ENCODE measurements at places on chromosomes 13 and 19.

GRCh38 chr13:94928127-94928775 is 215.9 kb upstream of the SOX21 start:
- no peak for DNase-seq

DNA sequence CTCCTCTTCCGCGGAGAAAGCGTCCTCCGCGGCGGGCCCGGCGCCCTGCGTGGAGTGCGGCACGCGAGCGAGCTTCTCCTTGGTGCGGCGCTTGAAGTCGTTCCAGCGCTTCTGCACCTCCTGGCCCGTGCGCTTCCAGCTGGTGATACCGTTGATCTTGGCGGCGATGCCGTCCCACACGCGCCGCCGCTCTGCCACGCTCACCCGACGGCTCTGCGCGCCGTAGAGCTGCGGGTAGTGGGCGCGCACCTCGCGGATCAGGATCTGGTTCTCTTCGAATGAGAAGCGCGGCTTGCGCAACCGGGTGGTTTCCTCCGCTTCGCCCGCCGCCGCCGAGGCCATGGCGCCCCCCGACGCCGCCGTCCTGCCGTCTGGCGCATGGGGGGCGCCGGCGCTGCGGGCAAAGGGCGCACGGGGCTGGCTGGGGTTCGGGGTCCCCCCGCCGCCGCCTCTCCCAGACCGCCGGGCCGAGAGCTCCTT is 941 bp downstream of the MYPOP start:
- no peak for DNase-seq

- peak; percentile 56 for DNase-seq
Observed at GRCh38 chr19:16605553-16605994, 22.4 kb downstream of the MED26 start.

- no peak for DNase-seq
Observed at GRCh38 chr13:112078216-112078615, 11.3 kb downstream of the SOX1 start.

DNA sequence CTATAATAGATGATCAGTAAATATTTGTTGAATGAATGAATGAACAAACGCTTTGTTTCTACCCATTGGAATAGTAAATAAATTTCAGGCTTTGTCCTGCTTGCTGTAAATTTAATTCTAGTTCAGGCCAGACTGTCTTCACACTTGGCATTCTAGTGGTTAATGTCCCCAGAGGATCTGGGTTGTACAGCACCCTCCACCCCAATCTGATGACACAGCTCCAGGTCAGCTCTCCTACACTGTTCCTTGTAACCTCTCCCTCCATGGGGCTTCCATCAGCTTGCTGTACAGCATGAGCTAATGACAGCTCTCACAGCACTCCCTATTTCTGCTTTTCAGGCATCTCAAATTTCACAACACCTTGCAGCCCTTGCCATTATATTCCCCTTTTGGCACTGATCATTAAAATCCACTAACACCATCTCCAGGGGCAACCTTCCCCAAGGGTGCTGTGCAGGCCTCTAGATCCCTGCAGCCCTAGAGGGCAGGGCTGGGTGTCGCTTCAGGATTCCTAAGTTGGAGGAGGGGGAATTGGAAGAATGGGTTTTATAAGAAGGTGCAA is 12.7 kb upstream of the KL start:
- DNase-seq = peak; percentile 48

- DNase-seq = no peak
Observed at GRCh38 chr13:96165840-96166239, 75.9 kb downstream of the HS6ST3 start.

DNA sequence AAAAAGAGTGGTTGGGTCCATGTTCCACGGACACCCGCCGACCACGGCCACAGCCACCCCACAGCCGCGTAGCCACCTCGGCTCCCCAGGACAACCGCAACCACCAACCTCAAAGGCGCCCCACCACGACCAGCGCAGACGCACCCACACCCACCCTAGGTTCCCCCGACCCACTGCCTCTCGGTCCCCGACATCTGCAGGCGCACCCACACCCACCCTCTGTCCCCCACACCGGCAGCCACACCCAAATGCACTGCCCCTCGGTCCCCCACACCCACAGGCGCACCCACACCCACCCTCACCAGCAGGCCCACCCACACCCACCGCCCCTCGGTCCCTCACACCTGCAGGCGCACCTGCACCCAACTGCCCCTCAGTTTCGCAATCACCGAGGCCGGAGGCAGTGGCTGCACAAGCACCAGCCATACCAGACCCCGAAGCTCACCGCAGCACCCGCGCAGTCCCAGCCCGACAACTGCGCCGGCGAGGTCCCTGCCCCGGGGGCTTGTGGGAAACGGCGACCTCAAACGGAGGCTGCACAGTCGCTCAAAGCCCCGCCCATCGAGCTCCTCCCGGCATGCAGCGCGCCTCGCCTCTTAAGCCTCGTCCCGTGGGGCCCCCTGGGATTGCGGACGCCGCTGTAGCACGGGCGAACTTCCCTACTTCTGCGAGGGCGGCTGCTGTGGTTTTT is 18.3 kb downstream of the ZNF77 start:
- no peak for DNase-seq

- DNase-seq = no peak
Observed at GRCh38 chr13:113061796-113062425, 43.7 kb upstream of the F7 start.

GRCh38 chr13:85441364-85441763 is 357.9 kb downstream of the SLITRK6 start:
- no peak for DNase-seq

Data from NCI-H1105 (cell line).